Pancreas (tissue), 10 donors: ENCODE measurements at places on chromosomes 1 and 21. TPM values are rescaled to one million over a fixed set of nuclear protein-coding genes. Genes with fewer than 3 reads are reported as not detected.

Gene WDR26
- 27.6 TPM for total RNA-seq

- DNase-seq: no peak
Observed at GRCh38 chr1:230994860-230995259, 16.0 kb downstream of the ARV1 start.

DNA sequence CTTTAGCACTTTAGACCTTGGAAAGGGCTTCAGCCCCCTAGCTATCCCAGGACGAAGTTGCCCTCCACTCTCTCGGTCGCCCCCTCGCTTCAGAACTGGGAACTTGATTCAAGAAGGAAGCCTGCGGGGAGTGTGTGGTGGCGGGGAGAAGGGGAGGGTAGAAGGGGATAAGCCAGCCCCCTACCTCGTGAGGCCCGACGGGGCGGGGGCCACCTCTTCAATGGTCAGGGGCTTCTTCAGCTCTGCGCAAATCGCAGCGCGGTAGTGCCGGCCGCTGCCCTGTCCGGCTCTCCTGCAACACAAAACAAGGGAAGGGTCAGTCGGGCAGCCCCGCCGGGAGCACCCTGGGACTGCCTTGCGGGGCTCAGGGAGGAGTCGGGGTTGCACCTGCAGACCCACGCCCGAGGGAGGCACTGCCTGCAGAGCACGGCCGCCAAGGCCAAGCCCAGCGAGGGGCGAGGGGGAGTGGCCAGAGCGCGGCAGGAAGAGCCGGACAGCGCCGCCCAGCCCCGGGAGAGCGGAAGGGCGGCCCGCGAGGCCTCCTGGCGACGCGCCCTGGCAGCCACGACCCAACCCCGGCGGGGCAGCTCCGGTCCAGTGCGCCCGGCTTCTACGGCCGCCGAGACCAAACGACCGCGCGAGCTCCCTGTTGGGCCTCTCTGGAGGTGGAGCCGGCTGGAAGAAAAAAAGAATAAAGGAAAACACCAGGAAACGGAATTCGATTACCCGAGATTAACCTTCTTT is 56.2 kb upstream of the RASAL2 start:
- peak; percentile 93 for DNase-seq

Gene FLVCR1
- 3.4 TPM for total RNA-seq

Gene SLAMF6
- total RNA-seq: 0.19 TPM

Gene PRCC
- 20.3 TPM for total RNA-seq

- no peak for DNase-seq
Observed at GRCh38 chr1:165467706-165468105, 22.8 kb upstream of the RXRG start.

GRCh38 chr1:156342166-156342955 is 4.0 kb downstream of the TSACC start:
- no peak for DNase-seq

Gene TNFSF18
- total RNA-seq: not detected

DNA sequence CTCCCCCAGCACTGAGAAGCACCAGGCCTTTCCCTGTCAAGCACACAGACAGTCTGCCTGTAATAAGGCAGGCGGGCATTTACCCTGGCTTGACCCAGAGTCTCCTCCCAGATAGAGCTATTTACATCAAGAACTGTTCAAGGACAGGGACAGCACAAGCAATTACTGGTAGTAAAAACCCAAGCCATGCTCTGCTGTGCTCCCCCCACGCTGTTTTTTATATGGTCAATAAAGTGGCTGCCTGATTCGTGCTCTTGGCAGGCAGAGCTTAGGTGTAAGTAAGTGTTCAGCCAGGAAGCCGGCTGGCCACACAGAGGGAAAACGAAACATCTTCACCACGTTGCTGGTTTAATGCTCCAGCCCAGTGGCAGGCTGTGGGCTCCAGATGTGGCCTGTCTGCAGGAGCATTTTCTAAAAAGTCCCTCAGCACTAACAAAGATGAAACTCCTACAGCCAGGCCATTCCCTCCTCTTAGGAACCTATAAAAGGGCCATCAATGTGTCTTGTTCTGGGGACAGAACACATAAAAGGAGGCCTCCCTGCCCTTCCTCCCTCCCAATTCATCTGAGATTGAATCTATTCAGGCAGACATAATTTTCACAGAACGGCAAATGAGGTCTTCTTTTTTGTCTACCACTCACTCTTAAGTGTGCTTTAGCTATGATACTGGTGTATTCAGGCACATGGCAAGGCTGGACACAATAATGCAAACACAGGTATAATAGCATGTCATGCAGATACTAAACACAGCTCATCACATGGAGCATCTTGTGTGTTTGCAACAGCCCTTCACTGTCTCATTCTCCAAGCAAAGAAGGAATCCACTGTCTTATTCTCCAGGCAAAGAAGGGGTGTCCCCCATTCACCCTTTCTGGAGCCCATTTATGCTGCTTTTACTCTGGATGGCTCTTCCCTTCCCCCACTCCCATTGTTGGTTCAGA is 378.9 kb downstream of the HHAT start:
- DNase-seq: no peak

DNA sequence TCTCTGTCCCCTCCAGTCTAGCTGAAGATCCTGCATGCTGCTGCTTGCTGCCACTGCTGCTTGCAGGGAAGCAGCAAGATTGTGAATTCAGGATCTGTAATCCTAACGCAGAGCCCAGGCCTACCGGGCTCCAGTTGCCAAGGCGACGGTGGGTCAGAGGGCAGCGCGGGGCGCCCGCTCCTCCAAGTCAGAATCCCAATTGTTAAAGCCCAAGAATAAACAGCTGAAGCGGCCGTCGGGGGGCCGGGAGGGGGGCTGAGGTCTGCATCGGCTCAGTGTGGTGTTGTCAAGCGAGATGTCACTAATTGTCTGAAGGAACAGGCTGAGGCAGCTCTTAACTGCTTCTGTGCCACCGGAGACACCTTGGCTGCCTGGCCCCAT is 36.8 kb downstream of the AHDC1 start:
- no peak for DNase-seq

- no peak for DNase-seq
Observed at GRCh38 chr1:11487196-11487751, 8.3 kb downstream of the DISP3 start.

DNA sequence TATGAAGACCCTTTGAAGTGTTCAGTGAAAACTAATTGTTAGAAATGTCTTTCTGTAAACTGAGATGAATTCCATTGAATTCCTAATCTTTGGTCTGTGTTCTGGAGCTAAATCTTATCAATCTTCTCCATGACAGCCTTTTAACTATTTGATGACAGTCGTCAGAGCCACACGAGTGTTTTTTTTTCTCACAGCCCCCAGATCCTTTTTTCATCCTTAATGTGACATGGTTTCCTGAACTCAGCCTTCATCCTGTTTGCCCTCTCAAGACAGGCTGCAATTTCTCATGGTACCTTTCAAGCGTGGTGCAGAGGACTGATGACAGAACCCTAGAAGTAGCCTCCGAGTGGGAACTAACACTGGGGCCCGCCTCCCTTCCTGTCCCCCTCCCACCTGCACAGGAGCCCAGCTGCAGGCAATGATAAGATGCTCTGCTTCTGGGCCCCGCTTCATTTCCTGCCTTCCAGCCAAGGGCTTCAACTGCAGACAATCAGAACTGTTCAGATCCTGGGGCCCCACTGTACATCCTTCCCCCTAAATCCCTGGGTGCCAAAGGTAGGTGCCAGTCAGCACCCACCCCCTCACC is 114.6 kb upstream of the VAV3 start:
- no peak for DNase-seq

GRCh38 chr1:156151093-156151688 is 2.2 kb upstream of the SEMA4A start:
- DNase-seq: no peak

DNA sequence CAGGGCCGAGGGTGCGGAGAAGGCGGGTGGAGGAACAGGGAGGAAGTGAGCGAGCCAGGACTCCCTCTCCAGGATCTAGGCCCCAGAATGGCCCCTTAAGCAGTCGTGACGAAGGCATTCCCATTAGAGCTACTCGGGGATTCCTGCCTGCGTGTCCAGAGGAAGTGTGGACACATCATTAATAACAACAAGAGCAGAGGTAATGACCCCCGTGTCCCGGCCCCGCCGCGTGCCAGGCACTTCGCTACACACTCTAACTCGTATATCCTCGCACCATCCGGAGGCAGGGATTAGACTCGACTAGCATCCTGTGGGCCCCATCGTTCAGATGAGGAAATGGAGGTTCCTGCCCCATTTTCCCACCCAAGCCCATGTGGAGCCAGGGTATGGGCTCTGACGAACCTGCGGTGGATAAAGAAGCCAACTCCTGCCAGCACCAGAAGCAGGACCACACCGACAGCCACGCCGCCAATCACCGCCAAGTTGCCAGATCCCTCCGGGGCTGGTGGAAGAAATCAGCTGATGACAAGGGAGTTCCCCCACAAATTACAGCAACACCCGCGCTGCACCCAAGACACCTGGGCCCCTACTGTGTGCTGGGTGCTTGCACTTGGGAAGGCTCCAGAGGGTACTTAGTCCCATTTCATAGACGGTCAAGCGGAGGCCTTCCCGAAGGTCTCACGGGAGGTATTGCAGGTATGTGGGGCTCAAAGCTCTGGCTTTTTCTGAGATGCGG is 21.6 kb downstream of the EPHA2 start:
- DNase-seq: no peak

Gene KIAA1614
- 1.7 TPM for total RNA-seq

Gene FOXD2
- total RNA-seq: 0.04 TPM

DNA sequence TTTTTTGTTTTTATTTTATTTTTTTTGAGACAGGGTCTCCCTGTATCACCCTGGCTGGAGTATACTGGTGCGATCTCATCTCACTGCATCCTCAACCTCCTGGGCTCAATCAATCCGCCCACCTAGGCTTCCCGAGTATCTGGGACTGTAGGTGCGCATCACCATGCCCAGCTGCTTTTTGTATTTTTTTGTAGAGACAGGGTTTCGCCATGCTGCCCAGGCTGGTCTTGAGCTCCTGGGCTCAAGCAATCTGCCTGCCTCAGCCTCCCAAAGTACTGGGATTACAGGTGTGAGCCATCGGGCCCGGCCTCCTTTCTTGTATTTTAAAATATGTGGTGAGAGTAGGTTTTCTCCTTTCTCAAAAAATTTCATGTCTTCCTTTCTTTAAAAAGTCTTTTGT is 122.6 kb downstream of the XPR1 start:
- no peak for DNase-seq

Gene ACTRT2
- total RNA-seq: not detected

DNA sequence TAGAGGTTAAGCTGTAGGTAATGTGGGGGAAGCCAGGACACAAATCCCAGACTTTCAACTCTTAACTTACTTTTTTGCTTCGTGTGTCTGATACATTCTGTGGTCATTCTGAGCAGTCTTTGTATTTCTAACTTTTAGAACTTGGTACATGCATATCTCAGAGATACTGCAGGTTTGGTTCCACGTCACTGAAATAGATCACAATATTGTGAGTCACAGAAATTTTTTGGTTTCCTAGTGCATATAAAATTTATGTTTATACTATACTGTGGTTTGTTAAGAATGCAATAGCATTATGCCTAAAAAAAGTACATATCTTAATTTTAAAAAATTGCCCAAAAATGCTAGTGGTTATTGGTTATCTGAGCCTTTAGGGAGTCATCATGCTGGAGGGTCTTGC is 3.2 kb downstream of the URB2 start:
- DNase-seq: no peak

- DNase-seq: no peak
Observed at GRCh38 chr1:209497729-209498128, 85.8 kb upstream of the CAMK1G start.

DNA sequence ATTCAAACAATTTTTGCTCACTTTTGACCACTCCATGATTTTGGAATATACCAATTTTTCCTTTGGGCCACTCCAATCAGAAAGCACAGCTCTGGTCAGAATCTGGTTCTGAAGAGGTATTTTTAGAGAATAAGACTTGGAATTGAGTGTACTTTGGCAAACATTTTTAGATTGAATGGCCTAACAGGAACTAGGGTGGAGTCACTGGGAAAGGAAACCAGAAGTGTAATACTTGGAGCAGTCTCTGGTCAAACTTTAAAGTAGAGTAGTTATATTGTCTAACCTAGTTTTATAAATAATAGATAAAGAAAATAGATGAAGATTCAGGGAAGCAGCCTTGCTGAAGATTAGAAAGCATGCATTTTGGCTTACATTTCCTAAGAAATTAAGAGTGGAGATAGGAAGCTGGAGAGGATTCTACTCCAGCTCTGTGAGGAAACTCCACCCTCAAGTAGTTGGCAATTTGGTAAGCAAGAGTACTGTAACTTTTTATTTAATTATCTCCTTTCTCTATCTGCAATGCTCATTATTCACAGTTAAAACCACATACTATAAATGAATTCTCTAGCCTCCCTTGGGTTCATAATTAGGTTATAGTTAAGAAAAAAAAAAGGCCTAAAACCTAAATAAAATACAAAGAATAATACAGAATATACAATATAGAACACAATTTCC is 15.8 kb downstream of the STIL start:
- DNase-seq: no peak

DNA sequence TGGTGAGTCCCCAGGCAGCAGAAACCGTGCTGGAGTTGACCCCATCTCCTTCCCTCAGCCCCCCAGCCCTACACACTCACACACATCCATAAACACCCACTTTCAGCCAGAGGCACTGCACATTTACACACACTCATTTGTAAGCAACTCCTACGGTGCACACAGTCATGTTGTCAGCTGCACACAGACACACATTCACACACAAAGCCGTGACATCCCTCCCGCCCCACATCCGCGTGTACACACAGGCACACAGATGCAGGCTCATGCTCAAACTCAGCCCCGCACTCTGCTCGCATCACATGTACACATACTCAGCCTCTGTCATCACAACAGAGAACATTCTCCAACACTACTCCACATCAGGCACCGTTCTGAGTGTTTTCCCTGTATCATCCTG is 47.6 kb downstream of the LACTBL1 start:
- no peak for DNase-seq

Gene ID3
- total RNA-seq: 28.9 TPM

GRCh38 chr1:24584171-24584647 is 28.3 kb downstream of the NCMAP start:
- no peak for DNase-seq

GRCh38 chr1:224996266-224996665 is 66.8 kb downstream of the DNAH14 start:
- no peak for DNase-seq

DNA sequence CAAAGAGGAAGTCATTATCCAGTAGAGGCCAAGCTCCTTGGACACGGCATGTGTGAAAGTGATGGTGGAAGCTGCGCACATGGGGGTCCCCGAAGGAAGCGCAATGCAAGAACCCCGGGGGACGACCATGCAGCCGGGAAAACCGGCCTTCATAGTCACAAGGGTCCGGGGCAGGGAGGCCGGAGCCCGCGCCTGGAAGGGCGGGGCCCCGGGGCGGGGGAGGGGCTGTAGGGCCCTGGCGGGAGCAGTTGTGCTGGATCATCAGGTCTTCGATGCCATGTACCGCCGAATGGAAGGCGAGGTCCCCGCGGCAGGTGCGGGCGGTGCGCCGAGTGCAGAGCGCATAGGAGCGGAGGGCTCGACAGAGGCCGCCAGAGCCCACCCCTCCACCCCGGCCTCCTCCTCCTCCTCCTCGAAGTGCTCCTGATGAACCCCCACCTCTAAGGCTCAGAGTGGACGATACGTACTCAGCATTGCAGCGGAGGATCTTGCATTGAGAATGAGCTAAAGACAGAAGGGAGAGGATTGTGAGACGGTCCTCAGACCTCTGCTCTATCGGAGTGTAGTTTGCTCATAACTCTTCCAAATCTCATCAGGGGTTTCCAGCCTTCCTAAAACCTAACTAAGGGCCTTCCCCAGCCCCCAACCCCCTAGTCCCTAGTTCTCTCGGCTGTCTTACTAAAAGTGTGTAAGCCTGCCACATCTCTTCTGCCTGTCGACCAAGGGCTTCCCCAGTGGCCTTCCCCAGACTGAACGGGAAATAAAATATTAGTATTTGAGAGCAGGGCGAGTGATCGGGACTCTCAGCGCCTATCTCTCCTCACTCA is 2.1 kb downstream of the HJV start:
- no peak for DNase-seq
